ENCODE measurements at places on chromosomes 4 and X.

- no peak for DNase-seq
Observed at GRCh38 chr4:32145987-32146386, 1425.8 kb downstream of the PCDH7 start.

- DNase-seq: no peak
Observed at GRCh38 chr4:13493793-13494192, 9.7 kb upstream of the RAB28 start.

- DNase-seq: no peak
Observed at GRCh38 chr4:3307891-3308575, 15.2 kb downstream of the RGS12 start.

DNA sequence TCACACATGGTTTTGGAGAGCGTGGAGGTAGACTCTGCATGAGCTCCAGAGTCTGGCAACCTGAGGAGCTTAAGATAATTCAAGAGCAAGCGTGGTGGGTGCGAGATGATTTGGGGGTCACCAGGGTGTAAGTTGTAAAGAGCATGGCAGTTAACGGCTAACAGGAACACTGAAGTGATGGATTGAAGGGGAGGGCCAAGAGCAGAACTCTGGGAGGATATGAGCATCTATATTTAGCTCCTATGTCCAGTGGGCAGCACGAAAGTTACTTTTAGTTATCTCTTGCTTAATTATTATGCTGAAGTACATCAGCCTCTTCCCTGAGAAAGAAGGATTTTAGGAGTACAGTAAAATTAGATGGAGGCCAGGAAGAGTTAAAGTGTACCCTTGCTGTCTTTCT is 231.9 kb upstream of the HAND2 start:
- no peak for DNase-seq

- no peak for DNase-seq
Observed at GRCh38 chr4:8279321-8280157, 10.0 kb downstream of the HTRA3 start.

- no peak for DNase-seq
Observed at GRCh38 chr4:3174371-3175338, 74.3 kb upstream of the MSANTD1 start.

GRCh38 chrX:134236626-134237614 is at the start of gene CCDC160:
Gene CCDC160, plus strand, starts transcription at chrX:134237182. Its CDS starts 7,619 bp downstream, at chrX:134244801.
- peak; percentile 55 for DNase-seq

DNA sequence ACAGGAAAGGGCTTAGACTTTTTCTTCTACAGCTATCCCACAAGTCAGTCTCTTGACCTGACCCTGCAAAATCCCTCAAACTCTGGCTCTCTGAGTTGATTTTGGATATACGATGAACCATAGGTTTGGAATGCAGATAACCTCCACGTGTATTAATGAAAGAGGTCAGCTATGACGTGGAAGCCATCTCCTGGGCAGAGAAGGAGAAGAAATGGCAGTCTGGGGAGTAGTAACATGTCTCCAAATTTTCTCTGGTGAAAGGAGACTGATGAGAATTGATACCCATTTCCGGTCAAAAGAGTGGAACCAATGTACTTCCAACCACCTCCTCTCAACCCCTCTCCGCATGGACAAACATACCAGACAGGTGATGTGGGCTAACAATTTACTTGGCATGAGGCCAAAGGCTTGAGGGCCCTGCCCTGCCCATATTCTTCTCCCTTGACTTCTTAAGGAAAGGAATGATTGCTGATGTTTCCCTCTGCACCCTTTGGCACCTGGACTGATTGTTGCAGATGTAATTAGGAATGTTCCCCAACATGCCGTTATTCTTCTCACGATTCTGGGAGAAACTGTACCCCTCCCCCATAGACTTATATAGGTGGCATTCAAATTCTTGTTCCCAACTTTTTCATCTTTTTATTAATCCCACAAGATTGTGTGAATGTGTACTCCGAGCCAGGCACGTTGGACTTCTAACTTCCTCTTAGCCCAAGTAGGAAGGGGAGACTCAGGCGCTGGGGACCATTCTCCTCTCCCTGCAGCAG is 580 bp upstream of the PLS3 start:
- no peak for DNase-seq

GRCh38 chrX:153394612-153395011 is 6.5 kb downstream of the PNMA6E start:
- no peak for DNase-seq

DNA sequence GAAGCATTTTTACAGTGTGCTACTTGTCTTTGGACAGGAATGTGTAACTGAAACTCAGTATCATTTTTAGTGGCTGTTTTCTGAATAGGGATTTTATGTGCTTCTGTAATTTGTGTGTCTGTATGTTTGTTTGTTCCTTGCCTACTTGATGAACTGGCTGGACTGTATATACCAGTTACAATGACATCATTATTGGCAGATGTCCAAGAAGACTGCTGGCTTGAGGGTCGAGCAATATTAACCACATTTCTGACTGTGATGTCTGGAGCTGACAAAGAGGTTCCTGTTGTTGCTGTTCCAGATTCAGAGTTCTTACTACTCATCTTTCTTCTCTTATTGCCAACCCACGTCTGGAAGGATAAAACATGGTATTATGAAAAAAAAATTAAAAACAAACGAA is 33.0 kb downstream of the HDX start:
- no peak for DNase-seq

GRCh38 chr4:177444911-177445736 is 2.9 kb upstream of the AGA start:
- no peak for DNase-seq

- no peak for DNase-seq
Observed at GRCh38 chr4:150387981-150388380, 194.0 kb upstream of the MAB21L2 start.

DNA sequence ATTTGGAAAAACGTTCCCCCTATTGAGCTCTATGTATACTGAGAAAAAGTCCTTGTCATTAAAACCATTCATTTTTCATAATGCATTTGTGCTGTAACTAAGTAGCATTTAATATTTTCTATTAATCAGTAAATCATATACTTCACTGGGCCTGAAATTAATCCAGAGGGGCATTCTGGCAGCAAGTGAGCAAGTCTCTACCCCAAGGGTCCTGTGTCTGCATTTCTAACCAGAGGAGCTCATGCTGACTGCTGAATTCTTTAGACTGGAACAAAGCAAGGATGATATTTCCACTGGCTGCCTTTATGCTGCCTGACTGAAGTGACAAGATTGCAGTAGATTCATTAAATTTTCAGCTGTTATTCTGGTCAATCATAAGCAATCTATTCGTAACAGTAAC is 246.5 kb downstream of the SLITRK2 start:
- no peak for DNase-seq

- no peak for DNase-seq
Observed at GRCh38 chr4:47882228-47882627, 32.2 kb downstream of the NFXL1 start.

GRCh38 chr4:10667701-10668326 is 16.8 kb downstream of the CLNK start:
- no peak for DNase-seq

DNA sequence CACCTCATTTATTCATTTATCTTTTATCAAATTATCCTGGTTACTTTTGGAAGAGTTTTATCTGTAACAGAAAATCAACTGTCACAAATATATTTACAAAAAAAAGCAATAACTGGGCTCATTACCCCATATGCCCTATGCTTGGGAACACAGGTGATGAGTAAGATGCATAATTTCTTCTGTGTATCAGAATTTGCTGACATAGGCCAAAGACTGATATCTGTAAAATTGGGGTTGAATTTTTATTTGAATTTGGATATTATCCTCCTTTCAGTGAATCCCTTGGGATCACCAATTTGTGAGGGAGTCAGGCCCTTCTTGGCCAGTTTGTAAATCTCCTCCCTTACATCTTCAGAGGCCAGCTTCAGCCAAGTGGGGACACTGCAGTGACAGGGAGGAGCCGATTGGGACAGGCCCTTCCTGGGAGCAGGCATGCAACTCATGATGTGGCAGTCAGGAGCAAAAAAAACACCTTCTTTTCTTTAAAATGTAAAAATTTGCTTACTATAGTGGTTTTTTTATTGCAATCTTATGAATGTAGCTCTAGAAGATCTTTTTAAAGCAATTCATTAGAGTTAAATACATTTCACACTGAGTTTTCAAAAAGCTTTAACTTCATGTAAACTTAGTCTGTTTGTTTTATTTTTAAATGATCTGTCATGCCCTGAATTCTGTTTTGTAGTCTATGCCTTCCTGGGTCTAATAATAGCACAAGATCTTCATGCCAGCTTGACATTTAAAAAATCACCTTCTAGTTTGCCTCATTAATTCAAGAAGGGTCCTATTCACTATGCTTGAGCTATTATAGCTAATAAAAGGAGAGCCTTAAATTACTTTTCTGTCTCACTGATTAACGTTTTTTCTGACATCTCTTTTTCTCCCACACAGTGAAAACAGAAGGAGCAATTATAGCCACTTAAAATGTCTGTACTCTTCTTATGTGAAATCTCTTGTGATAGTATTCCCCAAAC is 136.6 kb upstream of the SPRY1 start:
- no peak for DNase-seq

DNA sequence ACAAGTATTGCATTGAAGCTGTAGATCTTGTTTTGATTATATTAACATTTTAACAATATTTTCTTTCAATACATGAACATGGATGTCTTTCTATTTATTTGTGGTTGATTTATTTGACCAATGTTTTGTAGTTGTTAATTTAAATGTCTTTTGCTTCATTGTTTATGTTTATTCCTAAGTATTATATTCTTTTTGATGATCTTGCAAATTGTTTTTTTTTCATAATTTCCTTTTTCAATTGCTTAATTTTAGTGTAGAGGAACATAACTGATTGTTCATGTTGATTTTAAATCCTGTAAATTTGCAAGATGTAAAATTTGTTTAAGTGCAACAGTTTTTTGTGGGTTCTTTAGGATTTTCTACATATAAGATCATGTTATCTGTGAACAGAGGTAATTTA is 744.1 kb downstream of the FAM133A start:
- no peak for DNase-seq

GRCh38 chr4:177118596-177118995 is 191.1 kb upstream of the NEIL3 start:
- DNase-seq: no peak

GRCh38 chrX:47638816-47639215 is 9.1 kb upstream of the CFP start:
- no peak for DNase-seq

DNA sequence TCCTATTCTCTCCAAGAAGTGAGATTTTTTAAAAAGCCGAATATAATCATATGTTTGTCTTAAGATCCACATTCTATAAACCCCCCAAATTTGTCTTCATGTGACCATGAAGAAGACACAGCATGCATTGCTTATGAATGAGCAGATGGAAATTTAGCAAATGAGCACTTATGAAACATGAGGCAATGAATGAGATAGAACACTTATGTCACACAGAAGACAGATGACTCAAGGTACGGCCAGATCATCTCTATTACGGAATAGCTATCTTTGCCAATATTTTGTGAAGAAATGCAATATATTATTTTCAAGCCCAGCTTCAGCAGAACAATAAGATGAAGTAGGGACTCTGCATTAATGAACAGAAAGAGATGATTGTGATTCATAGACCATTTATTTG is 21.4 kb downstream of the PHEX start:
- DNase-seq: no peak

DNA sequence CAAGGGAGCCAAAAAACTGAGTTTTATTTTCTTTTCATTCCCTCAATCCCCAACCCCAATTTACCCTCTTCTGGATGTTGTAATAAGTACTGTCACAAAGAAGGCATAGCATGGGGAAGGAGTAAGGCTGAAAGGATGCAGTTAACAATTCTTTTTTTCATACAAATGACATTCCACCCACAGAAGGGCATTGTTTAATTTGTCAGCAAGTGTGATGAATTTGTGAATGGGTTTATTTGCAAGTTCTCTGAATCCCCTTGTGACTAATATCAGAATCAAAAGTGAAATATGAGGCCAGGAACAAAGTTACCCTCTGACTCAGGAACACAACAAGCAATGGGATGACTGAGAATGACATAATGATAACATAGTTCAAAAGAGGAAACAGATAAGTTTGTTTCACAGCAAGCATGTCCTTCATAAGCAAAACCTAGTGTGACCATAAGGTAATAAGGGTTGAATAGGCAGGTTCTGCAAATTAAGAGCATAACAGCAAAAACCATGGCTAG is 2.1 kb downstream of the GEMIN8 start:
- DNase-seq: no peak

- no peak for DNase-seq
Observed at GRCh38 chrX:12580548-12580947, 210.7 kb upstream of the PRPS2 start.

GRCh38 chrX:53440621-53441517 is 6.7 kb upstream of the HSD17B10 start:
- DNase-seq: peak; percentile 48

All from right forelimb (tissue), 1 donor.